ENCODE measurements at places on chromosomes 4 and X.

DNA sequence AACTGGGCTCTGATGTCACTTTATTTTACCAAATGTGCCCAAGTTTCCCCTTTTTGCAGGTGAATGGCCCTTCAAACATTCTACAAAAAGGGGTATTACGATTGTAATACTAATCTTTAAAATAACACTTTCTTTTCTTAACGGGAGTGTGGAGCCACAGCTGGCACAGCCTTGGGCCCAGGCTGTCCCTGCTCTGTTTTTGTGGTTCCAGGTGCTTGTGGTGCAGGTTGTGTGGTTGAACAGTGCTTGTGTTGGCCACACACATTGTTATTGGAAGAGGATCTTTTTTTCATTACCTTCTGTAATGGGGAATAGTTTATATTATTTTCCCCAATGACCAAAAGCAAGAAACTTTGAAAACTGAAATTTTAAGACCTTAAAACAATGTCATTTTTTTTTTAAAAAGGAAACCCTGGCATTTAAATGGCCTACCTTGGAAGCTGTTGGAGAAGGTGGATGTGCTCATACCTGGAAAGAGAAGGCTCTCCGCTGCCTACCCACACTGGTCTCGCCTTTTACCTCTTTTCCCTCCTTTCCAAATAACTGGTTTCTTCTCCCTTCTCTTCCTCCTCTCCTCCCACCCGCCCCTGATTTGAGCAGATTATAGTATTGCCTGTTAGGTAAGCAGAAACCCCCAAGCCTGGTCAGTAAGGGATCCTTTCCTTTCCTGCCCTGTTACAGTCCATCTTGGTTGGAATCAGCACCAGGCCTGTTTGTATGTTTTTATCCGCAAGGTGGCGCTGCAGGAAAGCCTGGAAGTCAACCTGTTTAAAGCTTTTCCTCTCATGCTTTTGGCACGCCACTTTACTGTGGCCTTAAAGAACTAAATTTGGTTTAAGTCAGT lies 28.6 kb downstream of the HADH start:
- DNase-seq = peak; percentile 81

DNA sequence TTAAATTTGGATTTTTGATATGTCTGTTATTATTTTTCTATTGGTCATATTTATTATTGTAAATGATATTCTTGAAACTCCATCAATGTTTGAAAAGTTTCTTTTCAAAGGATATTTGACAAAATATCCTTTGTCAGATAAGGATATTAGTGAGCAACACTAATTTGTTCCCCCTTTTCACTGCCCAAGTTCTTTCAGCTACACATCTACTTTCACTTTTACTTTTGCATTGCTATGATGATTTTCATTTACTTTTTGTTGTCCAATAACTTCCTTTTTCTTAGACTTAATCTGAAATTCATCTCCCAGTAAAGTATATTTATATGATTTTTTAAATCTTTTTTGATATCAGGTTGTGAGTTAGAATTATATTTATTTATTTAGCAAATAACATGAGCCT lies 542.3 kb upstream of the ADGRL3 start:
- no peak for DNase-seq

DNA sequence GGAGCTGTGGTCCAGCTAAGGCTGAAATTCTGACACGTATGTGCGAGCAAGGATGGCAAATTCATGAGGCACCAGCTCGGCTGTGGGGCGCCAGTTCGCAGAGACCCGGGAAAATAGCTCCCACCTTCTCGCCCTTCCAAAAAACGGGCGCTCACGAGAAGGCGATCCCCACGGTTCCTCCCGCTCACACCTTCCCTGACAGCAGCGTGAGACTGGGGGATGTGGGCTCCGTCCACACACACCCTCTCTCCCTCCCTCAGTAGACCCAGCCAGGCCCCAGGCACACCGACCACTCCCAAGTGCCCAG lies 584 bp downstream of the GPC3 start:
- DNase-seq = no peak

GRCh38 chr4:10075158-10075863 lies 41.3 kb downstream of the WDR1 start:
- no peak for DNase-seq

Measured in activated CD4-positive, alpha-beta T cell treated with anti-CD3 and anti-CD28 coated beads, Interleukin-10, Interleukin-2, amounts not matched to agents 100 ng/mL and 50 ng/mL, durations not matched to agents 16 hours and 8 hours (primary cell).